ENCODE measurements at places on chromosomes 3 and 15.

DNA sequence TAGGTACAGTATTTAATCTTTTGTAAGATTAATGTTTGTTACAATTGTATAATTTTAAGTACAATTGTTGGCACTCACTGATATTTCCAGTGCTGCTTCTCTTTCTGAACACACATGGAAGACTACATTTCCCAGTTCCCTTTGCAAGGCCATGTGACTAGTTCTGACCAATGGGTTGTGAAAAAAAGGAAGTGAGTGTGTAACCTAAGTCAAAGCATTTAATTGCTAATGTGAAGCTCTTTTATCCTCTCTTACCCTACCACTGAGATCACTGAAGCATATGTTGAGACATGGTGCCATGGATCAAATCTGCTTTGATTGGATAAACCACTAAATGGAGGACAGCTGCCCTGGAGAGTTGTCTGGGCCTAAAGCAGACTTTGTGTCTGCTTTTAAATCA, 83.9 kb upstream of the PLXND1 start:
- DNase-seq = no peak

DNA sequence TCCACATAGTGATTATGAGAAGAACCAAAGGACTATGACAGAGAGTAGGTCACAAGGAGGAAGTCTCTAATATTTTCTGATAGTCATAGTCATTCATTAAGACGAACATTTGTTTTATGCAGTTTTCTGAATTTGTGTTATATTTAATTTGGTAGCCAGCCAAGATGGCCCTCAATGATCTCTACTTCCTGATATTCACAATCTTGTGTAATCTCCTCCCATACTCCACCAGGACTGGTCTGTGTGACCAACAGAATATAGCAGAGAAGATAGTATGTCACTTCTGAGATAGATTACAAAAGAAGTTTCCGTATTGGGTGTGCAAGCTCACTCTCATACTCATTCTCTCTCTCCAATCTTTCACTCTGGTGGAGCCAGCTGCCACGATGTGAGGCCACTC, 30.8 kb downstream of the HLTF start:
- DNase-seq = no peak

GRCh38 chr3:99344216-99344615, 294.2 kb upstream of the COL8A1 start:
- no peak for DNase-seq

GRCh38 chr3:198032039-198032936, 72.3 kb downstream of the LMLN start:
- DNase-seq = no peak
